ENCODE measurements at places on chromosomes 6 and 20. TPM values are rescaled to one million over a fixed set of nuclear protein-coding genes. Genes with fewer than 3 reads are reported as not detected.
A peak's percentile ranks its signal among the peaks of the same experiment; 100 is the strongest.

The HLA-DRB1 gene
- total RNA-seq = 26.1 TPM

The SH3BGRL2 gene
- 0.81 TPM for total RNA-seq

The HLA-DPA1 gene
- 69.8 TPM for total RNA-seq

The DYNLT2 gene
- total RNA-seq = 1.9 TPM

DNA sequence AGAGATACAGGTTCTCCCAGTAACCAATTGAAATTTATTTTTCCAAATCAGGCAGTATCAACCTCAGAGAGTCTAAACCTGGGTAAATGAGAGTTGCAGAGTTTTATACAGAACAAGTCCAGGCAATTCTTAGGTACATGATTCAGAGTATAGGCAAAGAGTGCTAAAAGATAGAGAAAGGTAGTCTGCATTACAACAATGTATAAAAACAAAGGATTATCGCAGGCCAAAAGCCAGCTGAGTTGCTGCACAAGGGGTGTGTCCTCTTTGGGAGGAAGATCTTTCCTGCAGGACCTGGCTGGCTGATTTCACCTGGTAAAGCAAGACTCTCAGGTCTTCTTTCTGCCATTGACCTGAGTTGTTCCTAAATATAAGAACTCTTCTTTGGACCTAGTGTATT lies 48.9 kb upstream of the ECHDC1 start:
- no peaks in the 10 kb centered on the region for H3K27me3 ChIP-seq
- H3K27ac ChIP-seq = no peak overlapping the region
- no peaks in the 10 kb centered on the region for H3K4me1 ChIP-seq
- no peak overlapping the region for H3K4me3 ChIP-seq
- no peaks in the 10 kb centered on the region for H3K36me3 ChIP-seq

DNA sequence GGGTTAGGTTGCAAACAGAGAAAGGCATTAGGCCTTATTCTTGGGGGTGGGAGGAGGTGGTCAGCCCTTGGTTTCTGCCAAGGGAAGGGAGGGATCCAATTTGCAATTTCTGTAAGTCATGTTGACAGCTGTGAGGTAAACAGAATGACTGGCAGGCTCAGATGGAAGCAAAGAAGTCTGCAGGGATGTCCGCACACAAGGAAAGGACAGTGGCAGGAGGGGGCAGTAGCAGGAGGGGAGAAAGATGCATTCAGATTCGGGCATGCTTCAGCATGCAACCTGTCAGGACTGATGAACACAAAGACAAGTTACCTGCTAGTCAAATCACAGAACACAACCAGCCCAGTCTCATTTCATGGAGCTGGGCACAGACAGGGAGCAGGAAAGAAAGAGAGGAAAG lies 217.9 kb upstream of the FOXA2 start:
- no peak overlapping the region for H3K27ac ChIP-seq
- H3K27me3 ChIP-seq = no peaks in the 10 kb centered on the region
- no peak for DNase-seq
- H3K4me3 ChIP-seq = no peak overlapping the region

DNA sequence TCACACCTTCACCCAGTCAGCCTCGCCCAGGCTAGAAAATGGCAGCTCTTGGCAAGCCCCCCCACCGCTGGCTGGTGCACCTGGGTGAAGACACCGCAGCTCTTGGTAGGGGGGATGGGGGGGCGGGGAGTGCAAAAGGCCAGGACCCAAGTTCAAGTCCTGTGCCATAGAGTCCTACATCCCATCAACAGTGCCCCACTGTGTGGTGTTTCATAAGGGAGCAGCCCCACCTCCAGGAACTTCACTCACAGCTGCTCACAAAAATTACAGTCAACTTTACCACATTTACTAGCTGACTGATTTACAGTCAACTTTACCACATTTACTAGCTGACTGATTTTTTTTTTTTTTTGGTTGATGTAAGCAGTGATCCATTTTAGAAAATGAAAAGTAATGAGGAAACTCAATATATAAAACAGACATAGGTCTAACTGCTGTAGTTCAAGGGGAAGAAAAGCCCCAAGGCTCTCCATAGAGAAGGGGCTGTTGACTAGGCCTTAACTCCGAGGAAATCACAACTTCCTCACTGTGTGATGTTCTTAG lies 208.9 kb upstream of the SNX9 start:
- peak; percentile 32 for DNase-seq
- no peaks in the 10 kb centered on the region for H3K36me3 ChIP-seq
- H3K27me3 ChIP-seq = no peaks in the 10 kb centered on the region
- no peak overlapping the region for H3K27ac ChIP-seq

DNA sequence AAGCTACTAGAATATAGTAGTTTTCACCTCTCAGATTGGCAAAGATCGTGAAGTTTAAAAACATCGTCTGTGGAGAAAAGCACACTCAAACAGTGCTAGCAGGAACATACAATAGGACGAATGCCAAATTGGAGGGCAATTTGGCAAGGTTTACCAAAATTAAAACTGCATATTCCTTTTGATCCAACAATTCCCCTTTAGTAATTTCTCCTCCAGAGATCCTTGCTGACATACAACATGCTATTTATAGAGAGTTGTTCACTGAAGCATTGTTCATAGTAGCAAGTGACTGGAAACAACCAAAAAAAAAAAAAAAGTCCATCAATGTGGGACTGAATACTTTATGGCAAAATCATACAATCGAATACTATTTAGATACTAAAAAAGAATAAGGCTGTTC lies 202.2 kb downstream of the ATXN1 start:
- no peaks in the 10 kb centered on the region for H3K27me3 ChIP-seq
- H3K27ac ChIP-seq = no peak overlapping the region
- no peak overlapping the region for H3K4me3 ChIP-seq
- no peaks in the 10 kb centered on the region for H3K4me1 ChIP-seq
- DNase-seq = no peak
- H3K36me3 ChIP-seq = no peaks in the 10 kb centered on the region

GRCh38 chr6:50007819-50008218 lies 14.0 kb downstream of the DEFB110 start:
- H3K27ac ChIP-seq = no peak overlapping the region
- no peaks in the 10 kb centered on the region for H3K4me1 ChIP-seq
- DNase-seq = no peak
- no peaks in the 10 kb centered on the region for H3K27me3 ChIP-seq
- no peaks in the 10 kb centered on the region for H3K36me3 ChIP-seq

DNA sequence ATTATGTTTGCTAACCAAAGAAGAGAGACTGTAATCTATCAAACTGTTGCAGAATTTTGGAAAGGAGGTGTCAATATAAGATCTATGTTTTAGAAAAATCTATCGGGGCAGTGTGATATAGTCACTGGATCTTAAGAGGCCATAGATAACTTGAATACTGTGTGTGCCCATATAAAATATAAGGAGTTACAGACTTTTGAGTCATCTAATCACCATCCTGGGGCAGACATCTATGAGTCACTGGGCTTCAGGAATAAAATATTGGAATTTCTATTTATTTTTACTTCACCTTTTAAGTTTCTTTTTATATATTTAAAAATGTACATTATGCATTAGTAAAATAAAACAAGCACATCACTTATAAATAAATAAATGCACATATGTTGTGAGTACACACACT lies 509.3 kb upstream of the MAN1A1 start:
- no peaks in the 10 kb centered on the region for H3K36me3 ChIP-seq
- no peaks in the 10 kb centered on the region for H3K27me3 ChIP-seq
- no peaks in the 10 kb centered on the region for H3K4me1 ChIP-seq
- no peak for DNase-seq
- H3K4me3 ChIP-seq = no peak overlapping the region

GRCh38 chr20:1577906-1578305 lies 20.4 kb upstream of the SIRPD start:
- H3K27me3 ChIP-seq = no peaks in the 10 kb centered on the region
- no peaks in the 10 kb centered on the region for H3K36me3 ChIP-seq
- H3K4me1 ChIP-seq = no peaks in the 10 kb centered on the region
- no peak for DNase-seq
- no peak overlapping the region for H3K27ac ChIP-seq

DNA sequence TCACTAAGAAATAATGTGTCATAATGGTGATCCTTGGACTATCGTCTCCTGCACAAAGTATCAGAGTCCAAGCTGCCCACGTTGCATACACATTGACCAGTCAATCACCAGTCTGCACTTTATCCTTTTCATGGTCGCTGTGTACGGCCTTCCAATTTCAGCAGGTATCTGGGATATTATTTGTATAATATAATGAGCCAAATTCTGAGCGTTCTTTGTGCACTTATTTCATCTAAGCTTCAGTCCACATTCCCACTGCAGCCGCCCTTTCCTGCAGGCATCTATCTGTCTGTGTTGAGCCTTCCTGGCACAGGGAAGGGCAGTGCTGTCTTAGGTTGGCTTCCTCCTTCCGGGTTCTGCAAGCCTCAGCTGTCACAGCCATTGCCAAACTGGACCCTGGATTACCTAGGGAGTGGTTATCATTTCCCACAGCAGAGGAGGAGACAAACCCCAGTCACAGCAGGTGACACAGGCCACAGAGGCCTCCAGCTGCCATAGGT lies 174.3 kb downstream of the TTLL2 start:
- no peaks in the 10 kb centered on the region for H3K27me3 ChIP-seq
- H3K4me3 ChIP-seq = no peak overlapping the region
- DNase-seq = no peak
- H3K4me1 ChIP-seq = no peaks in the 10 kb centered on the region
- no peak overlapping the region for H3K27ac ChIP-seq
- no peaks in the 10 kb centered on the region for H3K36me3 ChIP-seq

DNA sequence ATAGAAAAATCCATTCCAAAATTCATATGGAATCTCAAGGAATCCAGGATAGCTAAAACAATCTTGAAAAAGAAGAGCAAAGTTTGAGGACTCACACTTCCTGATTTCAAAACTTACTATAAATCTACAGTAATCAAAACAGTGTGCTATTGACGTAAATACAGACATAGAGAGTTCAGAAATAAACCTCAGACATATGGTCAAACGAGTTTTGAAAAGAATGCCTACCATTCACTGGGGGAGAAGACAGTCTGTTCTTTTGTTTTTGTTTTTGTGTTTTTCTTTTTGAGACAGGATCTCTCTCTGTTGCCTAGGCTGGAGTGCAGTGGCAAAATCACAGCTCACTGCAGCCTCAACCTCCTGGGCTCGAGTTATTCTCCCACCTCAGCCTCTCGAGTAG lies 25.3 kb upstream of the PROKR2 start:
- no peak overlapping the region for H3K4me3 ChIP-seq
- DNase-seq = no peak
- no peak overlapping the region for H3K27ac ChIP-seq
- H3K36me3 ChIP-seq = no peaks in the 10 kb centered on the region

GRCh38 chr20:25372584-25373336 lies 17.9 kb downstream of the ABHD12 start:
- no peak for DNase-seq
- no peak overlapping the region for H3K4me3 ChIP-seq
- no peaks in the 10 kb centered on the region for H3K27me3 ChIP-seq
- no peaks in the 10 kb centered on the region for H3K4me1 ChIP-seq
- no peak overlapping the region for H3K27ac ChIP-seq

DNA sequence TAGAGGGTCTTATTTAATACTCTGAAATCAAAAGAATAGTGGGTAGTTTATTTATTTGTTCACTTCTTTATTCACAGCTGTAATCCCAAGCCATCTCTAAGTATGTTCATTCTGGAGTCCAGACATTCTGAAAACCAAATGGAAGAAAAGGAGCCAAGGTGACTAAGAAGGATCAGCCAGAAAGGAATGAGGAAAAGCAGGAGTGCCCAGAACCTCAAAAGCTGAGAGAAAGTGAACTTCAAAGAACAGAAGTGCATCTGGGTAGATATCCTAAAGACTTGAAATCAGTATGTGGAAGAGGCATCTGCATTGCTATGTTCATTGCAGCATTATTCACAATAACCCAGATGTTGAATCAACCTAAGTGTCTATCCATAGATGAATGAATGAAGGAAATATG lies 94.8 kb downstream of the VIP start:
- no peaks in the 10 kb centered on the region for H3K36me3 ChIP-seq
- no peak overlapping the region for H3K27ac ChIP-seq
- no peaks in the 10 kb centered on the region for H3K4me1 ChIP-seq
- H3K4me3 ChIP-seq = no peak overlapping the region
- DNase-seq = no peak

GRCh38 chr6:3205913-3206312 lies 21.5 kb downstream of the TUBB2B start:
- no peak overlapping the region for H3K4me3 ChIP-seq
- DNase-seq = no peak
- no peak overlapping the region for H3K27ac ChIP-seq
- H3K4me1 ChIP-seq = no peaks in the 10 kb centered on the region
- no peaks in the 10 kb centered on the region for H3K36me3 ChIP-seq

DNA sequence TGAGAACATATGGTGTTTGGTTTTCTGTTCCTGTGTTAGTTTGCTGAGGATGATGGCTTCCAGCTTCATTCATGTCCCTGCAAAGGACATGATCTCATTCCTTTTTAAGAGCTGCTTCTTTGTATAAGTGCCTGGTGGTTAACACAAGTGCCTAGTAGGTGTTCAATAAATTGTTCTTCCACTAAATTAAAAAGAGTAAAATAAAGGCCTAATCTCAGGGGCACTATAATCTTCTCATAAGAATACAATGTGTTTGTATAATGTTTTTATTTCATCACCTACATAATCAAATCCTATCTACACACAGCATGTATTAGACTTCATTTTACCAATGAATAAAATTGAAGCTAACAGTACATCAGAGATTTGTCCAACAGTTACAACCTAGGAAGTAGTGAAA lies 252.7 kb downstream of the KHDC1L start:
- H3K4me3 ChIP-seq = no peak overlapping the region
- H3K27ac ChIP-seq = no peak overlapping the region
- H3K4me1 ChIP-seq = no peaks in the 10 kb centered on the region
- H3K27me3 ChIP-seq = no peaks in the 10 kb centered on the region
- no peaks in the 10 kb centered on the region for H3K36me3 ChIP-seq

- H3K4me1 ChIP-seq = no peaks in the 10 kb centered on the region
- H3K4me3 ChIP-seq = no peak overlapping the region
- H3K27ac ChIP-seq = no peak overlapping the region
- no peak for DNase-seq
Observed at GRCh38 chr6:140138311-140139010, 764.0 kb upstream of the CITED2 start.

DNA sequence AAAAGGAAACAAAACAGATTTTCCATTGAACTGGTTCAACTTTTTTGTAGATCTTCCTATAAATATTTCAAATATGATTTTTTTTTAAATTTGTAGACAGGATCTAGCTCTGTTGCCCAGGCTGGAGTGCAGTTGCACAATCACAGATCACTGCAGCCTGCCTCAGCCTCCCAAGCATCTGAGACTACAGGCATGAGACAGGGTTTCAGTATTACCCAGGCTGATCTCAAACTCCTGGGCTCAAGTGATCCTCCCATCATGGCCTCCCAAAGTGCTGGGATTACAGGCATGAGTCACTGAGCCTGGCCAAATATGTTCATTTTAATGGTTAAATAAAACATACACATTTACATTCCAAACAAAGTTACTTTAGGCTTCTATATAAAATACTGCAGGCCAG lies 33.6 kb downstream of the SAMHD1 start:
- no peak overlapping the region for H3K27ac ChIP-seq
- H3K4me3 ChIP-seq = no peak overlapping the region
- no peak for DNase-seq
- H3K27me3 ChIP-seq = no peaks in the 10 kb centered on the region

Data from CD8-positive, alpha-beta memory T cell (primary cell).